ENCODE measurements at places on chromosomes 5 and 9.

GRCh38 chr9:90446200-90446948, 196.2 kb downstream of the DIRAS2 start:
- no peak for DNase-seq

GRCh38 chr5:36367524-36367923, 65.8 kb upstream of the RANBP3L start:
- DNase-seq = no peak

DNA sequence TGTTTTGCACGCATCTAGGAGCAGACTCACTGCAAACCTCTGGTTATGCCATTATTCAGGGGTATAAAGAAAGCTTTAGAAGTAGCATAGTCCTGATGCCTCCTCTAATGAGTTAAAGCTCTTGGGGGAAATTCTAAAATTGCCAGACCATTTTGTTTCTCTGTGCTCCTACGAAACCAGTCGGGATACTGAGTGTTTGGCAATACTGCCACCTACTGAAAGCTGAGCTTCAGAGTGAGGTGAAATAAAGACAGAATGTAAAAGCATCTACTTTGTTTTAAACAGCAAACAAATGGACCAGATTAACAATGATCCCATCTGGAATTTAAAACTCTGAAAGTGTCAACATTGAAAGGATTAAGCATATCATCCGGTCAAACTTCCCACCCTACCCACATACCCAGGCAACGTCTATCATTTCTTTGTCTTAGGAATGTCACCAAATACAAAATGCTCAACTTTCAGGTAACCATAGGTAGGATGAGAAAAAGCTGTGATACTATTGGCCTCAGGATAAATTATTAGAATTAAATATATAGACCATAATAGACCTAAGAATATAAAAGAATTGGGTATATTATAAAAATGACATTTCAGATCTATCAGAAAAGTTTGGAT, 77.8 kb upstream of the SHISAL2B start:
- peak; percentile 58 for DNase-seq

GRCh38 chr9:89549031-89549644, 51.2 kb upstream of the SEMA4D start:
- peak; percentile 89 for DNase-seq

DNA sequence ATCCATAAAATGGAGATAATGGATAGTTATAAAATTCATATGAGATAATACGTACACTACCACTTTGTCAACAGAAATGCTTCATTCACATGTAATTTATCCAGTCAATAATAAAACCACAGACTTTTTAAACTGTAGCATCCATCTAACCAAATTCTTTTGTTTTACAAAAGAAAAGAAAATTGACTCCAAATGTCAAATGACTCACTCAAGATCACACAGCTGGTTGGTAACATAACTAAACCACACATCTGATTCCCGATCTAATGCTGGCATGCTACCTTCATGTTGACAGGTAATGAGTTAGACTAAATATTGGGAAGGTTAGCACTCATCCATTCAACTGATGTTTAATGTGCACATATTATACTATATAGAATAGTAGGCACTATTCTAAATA, 4.9 kb downstream of the FRMD3 start:
- DNase-seq = no peak

GRCh38 chr5:56517011-56517416, 283.9 kb upstream of the ANKRD55 start:
- no peak for DNase-seq

DNA sequence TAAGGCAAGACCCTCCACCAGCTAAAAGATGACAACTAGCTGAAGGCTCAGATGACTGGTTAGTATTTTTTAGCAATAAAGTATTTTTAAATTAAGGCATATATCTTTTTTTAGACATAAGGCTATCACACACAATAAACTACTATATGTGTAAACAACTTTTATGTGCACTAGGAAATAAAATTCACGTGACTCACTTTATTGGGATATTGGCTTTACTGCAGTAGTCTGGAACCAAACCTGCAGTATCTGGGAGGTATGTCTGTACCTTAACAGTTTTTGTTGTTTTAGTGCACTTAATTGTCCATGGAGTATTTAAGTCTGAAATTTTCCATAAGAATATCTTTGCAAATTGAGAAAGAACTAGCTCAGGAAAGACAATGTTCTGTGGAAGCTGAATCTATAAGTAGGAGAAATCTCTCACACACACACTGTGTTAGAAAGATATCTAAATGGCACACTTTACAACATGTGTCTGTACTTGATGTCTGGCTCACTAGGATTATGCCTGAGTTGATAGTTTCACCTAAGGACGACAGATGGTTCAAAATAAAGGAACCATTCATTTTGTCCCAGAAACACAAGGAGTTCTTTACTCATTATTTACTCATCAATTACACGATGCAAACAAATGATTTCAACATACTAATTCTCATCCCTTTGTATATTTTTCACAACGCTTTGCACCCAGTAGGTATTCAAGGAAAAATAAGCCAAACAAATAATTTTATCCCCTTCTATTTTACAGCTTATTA, 4.6 kb downstream of the RAPGEF6 start:
- DNase-seq = no peak

- DNase-seq = no peak
Measured at GRCh38 chr9:135804581-135805421, 102.5 kb downstream of the CAMSAP1 start.

GRCh38 chr5:107040907-107041306, 629.8 kb downstream of the EFNA5 start:
- no peak for DNase-seq

- DNase-seq = peak; percentile 74
Measured at GRCh38 chr9:109639674-109640579, 140.1 kb upstream of the PALM2AKAP2 start.
